Colonic mucosa (tissue), 4 donors: ENCODE measurements at places on chromosomes 16 and 17. TPM values are rescaled to one million over a fixed set of nuclear protein-coding genes. Genes with fewer than 3 reads are reported as not detected.

SP6 gene
- total RNA-seq, result 8.8 TPM

CYGB gene
- total RNA-seq, result 4.7 TPM

DNA sequence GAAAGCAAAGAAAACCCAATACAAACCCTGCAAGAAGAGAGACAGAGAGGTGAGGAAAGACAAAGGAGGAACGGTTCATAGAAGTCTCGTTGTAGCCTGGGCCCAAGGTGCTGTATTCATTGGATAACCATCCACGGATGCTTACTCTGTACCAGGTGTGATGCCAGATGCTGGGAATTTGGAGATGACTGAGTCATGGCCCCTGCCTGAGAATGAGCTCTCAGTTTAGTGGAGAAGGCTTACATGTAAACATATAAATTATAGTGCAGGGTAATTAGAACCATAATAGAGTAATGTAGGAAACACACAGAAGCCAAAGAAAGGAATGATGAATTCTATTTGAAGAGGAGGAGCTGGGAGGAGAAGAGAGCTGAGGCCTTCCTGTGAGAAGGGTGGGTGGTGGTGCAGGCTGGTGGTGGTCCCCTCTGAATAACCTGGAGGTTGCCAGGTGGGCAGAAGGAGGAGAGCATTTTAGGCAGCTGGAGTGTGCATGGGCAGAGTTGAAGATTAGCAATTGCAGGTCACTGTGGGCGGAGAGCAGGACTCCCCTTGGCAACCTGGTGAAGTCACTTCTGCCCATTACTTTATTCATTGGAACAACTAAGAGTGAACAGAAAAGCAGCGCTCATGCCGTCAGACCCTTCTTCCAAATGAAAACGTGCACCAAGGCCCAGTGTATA, 7.7 kb upstream of the ZG16 start:
- H3K36me3 ChIP-seq, result no peaks in the 10 kb centered on the region
- no peaks in the 10 kb centered on the region for H3K27me3 ChIP-seq
- no peak overlapping the region for H3K4me3 ChIP-seq

GRCh38 chr17:16215965-16216316, 607 bp upstream of the NCOR1 start:
- no peaks in the 10 kb centered on the region for H3K4me1 ChIP-seq
- no peaks in the 10 kb centered on the region for H3K36me3 ChIP-seq
- H3K27ac ChIP-seq, result peak overlapping the region; percentile 99
- peak; percentile 72 for DNase-seq
